Fibroblast of skin of abdomen (primary cell): ENCODE measurements at places on chromosomes 3 and 15.

DNA sequence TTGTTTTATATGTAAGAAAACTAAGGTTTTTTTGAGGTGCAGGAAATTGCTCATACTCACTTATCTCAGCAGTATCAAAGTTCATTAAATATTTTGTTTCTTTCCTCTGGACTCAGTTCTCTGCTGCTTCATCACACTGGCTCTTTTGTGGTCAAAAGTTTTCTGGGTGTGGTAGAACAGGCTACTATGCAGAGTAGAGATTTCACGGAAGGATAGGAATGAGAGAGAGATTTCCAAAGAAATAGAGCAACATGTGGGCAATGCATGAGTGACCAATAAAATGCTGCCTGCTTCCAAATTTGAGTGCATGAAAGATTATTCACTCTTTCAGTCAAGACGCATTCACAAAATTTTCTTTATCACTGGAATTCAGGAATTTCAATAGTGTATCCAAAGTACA is 577.3 kb upstream of the SEMA6D start:
- no peak for DNase-seq

GRCh38 chr15:90141646-90142045 is 39.4 kb upstream of the IDH2 start:
- peak; percentile 36 for DNase-seq

- DNase-seq: no peak
Measured at GRCh38 chr3:161212171-161212771, 8.8 kb upstream of the NMD3 start.

DNA sequence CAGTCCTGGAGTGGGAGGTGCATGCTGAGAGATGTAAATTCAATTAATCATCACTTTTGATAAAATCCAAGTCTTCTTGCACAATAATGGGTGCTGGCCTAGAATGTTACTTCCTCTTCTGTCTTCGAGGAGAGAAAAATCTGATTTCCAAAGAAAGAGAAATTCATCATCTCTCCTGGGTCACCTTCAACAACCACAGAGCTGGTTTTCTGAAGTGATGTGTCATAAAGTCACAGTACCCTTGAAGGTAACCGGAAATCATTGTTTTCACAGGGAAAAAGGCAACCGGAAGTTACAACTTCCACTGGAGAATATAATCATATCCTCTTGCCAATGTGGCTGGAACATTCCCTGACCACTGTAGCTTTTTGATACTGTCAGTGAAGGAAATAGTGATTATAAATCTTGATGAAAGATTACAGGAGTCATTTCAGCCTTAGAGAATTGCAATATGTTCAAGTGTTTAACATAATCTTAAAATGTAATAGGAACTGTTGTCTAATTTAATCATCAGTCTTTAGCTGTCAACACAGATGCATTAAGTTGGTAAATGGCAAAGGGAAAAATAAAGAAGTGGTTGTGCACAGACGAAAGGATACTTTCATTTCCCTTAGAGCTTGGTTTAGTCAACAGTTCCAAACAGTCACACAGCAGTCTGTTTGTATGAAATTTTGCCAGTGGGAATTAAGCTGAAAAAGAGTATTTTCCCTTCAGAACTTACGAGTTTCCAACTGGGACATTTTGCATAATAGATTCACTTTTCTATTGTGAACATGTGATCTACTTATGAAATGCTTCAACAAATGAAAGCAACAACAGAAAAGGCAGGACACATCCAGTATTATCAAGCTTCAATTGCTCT is 106.5 kb upstream of the SLC4A7 start:
- peak; percentile 57 for DNase-seq

DNA sequence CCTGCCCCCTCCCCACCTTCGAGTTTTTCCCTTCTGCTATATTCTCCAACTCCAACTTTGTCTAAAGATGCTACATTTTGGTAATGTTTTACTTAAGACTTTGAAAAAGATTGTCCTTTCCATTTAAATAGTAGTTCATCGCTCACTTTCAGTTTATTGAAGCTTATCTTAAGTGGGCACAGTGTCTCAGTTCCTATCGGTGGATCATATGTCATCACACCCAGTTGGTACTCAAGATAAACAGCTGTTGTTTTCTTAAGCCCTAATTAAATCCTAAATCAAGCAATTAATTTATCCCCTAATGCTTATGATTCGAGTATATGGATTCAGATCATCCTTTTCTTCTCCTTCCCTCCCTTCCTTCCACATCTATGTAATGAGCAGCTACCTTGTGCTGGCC is 210.7 kb downstream of the TLE3 start:
- DNase-seq: no peak

- DNase-seq: no peak
Measured at GRCh38 chr3:48222616-48223513, at the start of gene CAMP. Gene CAMP (plus strand): TSS chr3:48223495. CDS start chr3:48223512, 17 bp downstream.

GRCh38 chr15:55619783-55620182 is 31.6 kb upstream of the PYGO1 start:
- DNase-seq: peak; percentile 9

- no peak for DNase-seq
Measured at GRCh38 chr3:14297784-14298236, 104.6 kb upstream of the SLC6A6 start.

DNA sequence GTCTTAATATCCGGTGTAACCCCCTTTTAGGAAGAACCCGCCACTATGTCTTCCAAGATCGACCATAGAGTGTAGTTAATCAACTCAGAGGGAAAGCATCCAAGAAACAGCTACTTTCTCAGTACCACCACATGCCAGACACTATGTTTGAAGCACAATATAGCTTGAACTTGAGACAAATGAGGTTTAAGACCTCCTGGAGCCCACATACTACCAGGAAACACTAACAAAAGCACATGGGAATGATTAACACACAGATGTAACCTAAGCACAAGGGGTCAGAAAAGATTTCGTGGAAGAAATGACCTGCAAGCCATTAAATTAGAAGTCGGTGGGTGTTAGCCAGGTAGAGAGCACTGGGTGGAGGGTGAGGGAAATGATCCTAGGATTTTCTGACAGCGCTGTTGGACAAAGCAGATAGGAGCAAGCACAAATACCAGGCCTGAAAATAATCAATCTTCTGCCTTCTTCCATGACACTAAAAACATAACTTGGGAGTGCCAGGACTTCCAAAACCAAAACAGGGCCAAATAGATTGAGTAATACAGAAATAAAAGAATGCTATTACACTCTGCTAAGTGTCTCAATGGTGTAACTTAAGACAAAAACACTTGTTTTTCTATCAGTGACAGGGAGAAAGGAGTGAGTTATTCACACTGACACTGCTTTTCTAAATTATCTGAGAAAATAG is 213.7 kb downstream of the FOXP1 start:
- peak; percentile 83 for DNase-seq

- DNase-seq: peak; percentile 57
Measured at GRCh38 chr15:61069394-61070075, 159.6 kb downstream of the RORA start.

DNA sequence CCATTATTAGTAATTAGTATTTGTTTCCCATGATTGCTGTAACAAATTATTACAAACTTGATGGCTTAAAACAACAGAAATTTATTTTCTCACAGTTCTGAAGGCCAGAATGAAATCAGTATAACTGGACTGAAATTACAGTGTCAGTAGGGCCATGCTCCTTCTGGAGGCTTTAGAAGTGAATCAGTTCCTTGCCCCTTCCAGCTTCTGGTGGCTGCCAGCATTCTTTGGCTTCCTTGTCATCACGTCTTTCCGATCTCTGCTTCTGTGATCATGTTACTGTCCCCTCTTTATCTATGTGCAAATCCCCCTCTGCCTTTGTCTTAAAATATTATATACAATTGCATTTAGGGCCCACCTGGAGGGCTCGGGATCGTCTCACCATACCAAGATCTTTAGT is 92.0 kb downstream of the FOXB1 start:
- DNase-seq: peak; percentile 44

DNA sequence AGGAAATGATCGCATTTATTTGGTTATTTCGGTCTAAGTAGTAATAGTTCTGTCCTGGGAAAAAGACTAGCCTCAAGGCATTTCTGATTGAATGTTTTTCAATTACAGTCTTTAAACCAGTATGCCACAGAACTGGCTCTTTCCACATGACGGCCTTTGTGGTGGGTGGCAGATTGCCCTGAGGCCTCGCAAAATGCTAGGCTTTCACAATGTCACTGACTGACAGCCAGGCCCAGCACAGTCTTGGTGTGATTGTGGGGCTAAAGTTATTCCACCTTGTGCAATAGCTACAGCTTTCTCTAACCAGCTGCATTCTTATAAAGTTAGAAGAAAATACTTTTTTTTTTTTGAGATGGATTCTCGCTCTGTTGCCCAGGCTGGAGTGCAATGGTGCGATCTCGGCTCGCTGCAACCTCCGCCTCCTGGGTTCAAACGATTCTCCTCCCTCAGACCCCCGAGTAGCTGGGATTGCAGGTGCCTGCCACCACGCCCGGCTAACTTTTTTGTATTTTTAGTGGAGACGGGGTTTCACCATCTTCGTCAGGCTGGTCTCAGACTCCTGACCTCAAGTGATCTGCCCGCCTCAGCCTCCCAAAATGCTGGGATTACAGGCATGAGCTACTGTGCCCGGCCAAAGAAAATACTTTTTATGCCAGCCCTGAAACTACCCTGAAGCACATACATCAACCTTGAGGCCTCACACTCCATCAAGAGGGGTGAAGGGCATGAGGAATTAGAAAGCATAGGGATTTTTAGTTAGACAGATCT is 2.5 kb upstream of the ADIPOQ start:
- DNase-seq: peak; percentile 40

DNA sequence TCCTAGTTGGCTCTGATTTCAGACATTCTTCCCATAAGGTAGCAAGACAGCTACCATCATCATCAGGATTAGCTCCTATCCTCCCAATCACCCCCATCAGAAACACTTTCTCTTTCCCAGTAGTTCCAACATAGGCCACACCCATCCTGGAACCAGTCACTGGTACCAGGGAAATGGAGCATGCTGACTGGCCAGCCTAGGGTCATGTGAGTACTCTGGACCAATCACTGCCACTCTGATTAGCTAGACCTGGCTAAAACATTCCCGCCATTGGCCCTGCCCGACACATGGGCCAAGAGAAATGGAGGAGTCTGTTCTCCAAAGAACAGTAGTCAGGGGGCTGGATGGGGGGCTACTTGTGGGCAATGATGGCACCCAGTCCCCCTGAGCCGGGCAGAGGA is 12.4 kb downstream of the EFCC1 start:
- DNase-seq: no peak

GRCh38 chr3:188649521-188649920 is 495.6 kb downstream of the LPP start:
- DNase-seq: peak; percentile 72

GRCh38 chr3:52892290-52892624 is 5.1 kb downstream of the STIMATE start:
- no peak for DNase-seq

DNA sequence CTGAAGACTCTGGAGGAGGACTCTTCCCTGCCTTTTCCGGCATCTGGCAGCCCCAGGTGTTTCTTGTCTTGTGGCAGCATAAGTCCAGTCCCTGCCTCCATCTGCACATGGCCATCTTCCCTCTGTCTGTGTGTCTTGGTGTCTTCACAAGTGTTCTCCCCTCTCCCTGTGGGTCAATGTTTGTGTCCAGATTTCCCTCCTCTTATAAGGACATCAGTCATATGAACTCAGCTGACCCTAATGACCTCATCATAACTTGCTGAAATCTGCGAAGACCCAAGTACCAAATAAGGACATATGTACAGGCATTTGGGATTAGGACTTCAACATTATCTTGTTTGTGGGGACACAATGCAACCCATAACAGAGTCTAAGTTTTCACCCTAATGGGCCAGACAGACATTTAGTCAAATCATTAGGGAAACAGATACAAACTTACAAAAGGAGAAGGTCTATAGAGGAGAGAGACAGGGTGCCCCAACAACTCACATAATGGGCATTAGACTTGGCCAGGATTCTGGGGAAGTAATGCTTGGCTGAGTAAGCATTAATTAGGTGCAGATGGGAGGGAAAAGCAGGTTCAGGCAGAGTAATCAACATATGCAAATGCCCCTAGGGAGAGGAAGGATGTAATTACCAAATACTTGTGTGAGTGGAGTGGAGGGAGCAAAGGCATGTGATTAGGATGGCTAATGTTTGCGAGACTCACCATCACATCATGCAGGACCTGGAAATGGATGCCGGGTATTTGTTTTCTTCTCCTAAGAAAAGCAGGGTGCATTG is 372.8 kb upstream of the TBL1XR1 start:
- peak; percentile 75 for DNase-seq

DNA sequence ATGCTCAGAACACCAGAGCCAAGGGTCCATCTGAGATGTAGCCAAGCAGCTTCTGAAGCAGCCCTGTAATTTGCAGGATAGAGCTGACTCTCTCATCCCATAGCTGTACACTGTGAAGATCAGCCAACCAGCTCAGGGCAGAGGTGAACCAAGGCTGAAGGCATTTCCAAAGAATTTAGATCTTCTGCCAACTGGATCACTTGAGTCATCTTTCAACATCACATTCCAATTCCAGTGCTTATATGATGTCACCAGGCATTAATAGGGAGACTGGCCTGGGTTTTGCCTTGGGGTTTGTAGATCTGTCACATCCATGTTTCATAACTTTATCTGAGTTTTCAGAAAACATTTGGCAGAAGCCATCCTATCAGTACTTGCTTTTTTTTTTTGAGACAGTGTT is 98.2 kb downstream of the NR2F2 start:
- peak; percentile 88 for DNase-seq

GRCh38 chr15:101520395-101520794 is 30.9 kb upstream of the PCSK6 start:
- no peak for DNase-seq

GRCh38 chr3:172543419-172543818 is 20.2 kb upstream of the TNFSF10 start:
- no peak for DNase-seq

DNA sequence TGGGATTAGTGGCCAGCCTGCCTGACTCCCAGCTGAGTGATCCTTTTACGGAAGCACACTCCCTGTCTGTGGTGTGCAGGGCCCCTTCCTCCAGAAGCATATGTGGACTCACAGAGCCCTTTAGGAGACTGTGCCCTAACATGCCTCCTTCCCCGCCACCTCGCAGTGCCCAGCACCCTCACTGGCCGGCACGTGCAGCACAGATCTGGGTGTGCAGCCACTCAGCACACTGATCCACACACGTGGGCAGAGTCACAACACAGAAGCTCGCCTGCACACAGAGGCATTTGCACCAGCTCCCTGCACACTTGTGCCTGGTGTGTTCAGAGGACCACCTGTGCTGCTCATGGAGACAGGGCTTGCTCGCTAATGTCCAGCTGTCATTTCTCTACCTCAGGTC is 23.6 kb upstream of the CSPG4 start:
- no peak for DNase-seq

DNA sequence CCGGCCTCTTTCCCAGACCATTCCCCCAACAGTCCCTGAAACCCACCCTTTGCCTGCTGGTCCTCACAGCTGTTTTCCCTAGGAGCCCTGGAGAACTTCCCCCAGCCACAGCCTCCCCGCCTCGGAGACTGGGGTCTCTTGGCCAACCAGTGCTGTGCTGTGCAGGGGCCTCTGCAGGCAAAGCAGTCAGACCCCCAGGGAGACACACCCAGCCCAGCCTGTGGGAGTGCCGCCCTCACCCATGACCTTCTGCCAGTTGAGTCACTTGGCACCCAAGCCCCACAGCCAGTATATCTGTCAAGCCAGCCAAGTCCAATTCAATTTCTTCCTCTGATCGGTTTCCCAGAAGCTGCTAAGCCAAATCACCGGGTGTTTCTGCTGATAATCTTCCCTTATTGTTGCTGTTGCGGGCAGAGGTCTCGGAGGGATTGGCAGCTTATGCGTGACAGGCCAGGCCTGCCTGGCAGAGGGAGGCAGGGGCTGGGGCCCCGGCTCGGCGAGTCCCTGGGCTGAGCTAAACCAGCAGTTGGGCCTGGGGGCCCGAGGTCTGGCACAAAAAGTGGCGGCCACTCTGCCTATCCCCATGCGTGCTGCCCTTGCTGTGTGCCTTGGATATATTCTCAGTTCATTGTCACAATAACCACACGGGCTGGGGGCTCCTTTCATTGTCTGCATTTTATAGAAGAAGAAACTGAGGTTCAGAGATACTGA is 65.6 kb upstream of the SLC6A1 start:
- no peak for DNase-seq
